Stimulated activated CD4-positive, alpha-beta T cell treated with anti-CD3 and anti-CD28 coated beads, Interleukin-1b, Interleukin-23, amount 100 ng/mL, for 4 hours (primary cell): ENCODE measurements at places on chromosomes 7 and 10.

GRCh38 chr10:13739183-13739582 is 152.4 kb downstream of the PRPF18 start:
- DNase-seq = no peak

DNA sequence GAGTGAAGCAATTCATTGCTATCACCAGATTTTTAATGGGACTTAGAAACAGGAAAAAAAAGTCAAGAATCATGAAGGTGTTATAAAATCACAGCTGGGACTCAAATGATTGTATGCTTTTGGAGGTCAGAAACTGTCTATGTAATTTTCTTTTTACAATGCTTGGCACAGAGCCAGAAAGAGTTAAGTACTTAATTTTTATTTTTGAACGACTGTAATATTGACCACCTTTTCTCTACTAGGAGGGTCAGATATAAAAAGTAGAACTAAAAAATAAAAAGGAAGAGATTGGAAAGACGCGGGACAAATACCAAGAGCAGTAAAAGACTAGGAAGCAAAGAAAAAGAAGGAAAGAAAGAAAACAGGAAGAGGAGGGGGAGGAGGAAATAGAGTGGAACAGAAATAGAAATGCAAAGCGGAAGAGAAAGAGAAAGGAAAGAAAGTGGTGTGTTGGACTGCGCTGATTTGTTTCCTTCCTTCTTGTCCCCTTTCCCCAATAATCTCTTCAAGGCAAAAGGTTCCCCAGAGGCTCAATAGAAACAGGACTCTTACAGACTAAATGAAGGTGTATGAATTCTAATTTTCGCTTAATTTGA is 23.2 kb upstream of the C1GALT1 start:
- no peak for DNase-seq

GRCh38 chr7:21675255-21675654 is 132.4 kb downstream of the DNAH11 start:
- DNase-seq = no peak

DNA sequence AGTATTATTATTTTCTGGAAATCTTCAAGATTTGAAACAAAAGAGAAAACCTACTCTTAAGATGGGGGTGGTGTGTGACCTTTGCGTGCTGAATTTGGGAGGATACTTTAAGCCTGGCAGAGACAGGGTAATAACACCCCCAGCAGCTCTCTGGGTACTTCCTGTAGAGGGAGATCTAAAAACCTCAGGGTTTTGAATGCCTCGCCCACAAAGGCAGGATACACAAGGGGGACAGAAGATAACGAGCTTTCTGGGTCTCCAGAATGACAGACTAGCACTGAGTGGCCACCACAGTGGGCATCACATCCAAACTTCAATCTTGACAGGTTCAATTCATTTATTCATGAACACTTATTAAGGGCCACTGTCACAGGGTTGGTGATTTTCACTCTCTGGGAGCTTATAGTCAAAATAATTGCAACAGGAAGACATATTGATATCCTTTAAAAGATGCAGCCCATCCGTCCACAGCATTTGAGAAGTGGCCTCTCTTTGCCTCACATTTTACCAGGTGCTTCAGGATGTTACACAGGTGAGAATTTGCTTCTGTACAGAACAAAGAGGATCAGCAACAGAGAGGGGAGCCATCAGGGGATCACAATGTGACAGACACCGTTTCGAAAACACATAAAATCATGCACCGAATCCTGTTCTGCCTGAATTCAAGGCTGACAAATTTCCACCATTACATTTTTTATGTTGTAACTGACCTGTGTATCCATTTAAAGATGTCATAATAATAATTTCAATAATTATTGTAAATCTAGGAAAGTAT is 14.3 kb downstream of the CPA1 start:
- peak; percentile 9 for DNase-seq

GRCh38 chr10:3281941-3282673 is 109.5 kb upstream of the PITRM1 start:
- no peak for DNase-seq
